ENCODE measurements at places on chromosomes 3 and 15. TPM values are rescaled to one million over a fixed set of nuclear protein-coding genes. Genes with fewer than 3 reads are reported as not detected.

- H3K36me3 ChIP-seq: no peaks in the 10 kb centered on the region
- H3K27ac ChIP-seq: no peak overlapping the region
- no peak for DNase-seq
- no peak overlapping the region for H3K4me3 ChIP-seq
- H3K4me1 ChIP-seq: peaks cover 9% of the 10 kb centered on the region
- H3K27me3 ChIP-seq: no peaks in the 10 kb centered on the region
Observed at GRCh38 chr3:100798012-100798411, 88.7 kb downstream of the TFG start.

DNA sequence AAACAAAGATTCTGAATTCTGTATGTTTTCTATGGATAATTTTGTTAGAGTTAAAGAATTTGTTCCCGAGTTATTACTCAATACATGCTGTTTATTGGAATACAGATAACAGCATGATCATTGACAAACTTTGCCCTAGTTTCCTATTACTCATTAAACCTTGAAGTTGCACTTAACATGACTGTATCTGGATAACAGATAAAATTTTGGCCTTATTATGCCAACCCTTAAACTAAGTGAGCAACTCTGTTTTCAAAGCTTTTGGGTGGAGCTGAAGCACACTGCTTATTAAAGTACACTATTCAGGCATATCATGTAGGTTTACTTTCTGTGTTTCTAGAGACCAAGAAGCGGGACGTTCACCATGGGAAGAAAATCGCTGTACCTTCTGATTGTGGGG, at the start of gene AADAC:
TSS of gene AADAC (plus strand) at position 318 of the 400 bp plus-strand sequence. CDS start at position 365, 47 bp downstream.
- no peaks in the 10 kb centered on the region for H3K36me3 ChIP-seq
- no peaks in the 10 kb centered on the region for H3K4me1 ChIP-seq
- no peak within 1 kb of the TSS for H3K27ac ChIP-seq
- no peak within 1 kb of the TSS for H3K4me3 ChIP-seq
- no peak for DNase-seq

DNA sequence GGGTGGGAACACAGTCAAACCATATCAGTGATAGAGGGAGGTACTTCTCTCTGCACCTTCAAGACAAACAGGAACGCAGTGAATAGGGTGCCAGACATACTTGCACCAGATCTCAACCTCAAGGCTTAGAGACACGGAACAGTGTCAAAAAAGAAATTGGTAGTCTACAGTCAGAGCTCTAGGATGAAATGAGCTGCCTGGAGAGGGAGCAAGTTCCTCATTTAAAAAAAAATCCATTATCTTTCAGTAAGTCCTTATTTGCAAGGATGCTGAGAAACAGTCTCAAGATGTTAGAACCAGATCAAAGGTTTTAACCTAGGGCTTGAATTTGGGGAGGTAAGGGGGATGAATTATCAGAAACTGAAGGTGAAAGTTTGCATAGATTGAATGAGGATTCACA, 20.2 kb upstream of the LMCD1 start:
- no peaks in the 10 kb centered on the region for H3K36me3 ChIP-seq
- peaks cover 34% of the 10 kb centered on the region for H3K4me1 ChIP-seq
- H3K4me3 ChIP-seq: no peak overlapping the region
- no peaks in the 10 kb centered on the region for H3K27me3 ChIP-seq
- no peak overlapping the region for H3K27ac ChIP-seq

- H3K27ac ChIP-seq: no peak overlapping the region
- no peaks in the 10 kb centered on the region for H3K36me3 ChIP-seq
- peaks cover 31% of the 10 kb centered on the region for H3K27me3 ChIP-seq
- peaks cover 7% of the 10 kb centered on the region for H3K4me1 ChIP-seq
- peak; percentile 95 for DNase-seq
Observed at GRCh38 chr15:77870195-77871065, 207.1 kb downstream of the TBC1D2B start.

- no peak overlapping the region for H3K27ac ChIP-seq
- no peaks in the 10 kb centered on the region for H3K27me3 ChIP-seq
- no peak for DNase-seq
- no peak overlapping the region for H3K4me3 ChIP-seq
- H3K36me3 ChIP-seq: no peaks in the 10 kb centered on the region
Observed at GRCh38 chr3:181618260-181618659, 93.5 kb upstream of the SOX2 start.

DNA sequence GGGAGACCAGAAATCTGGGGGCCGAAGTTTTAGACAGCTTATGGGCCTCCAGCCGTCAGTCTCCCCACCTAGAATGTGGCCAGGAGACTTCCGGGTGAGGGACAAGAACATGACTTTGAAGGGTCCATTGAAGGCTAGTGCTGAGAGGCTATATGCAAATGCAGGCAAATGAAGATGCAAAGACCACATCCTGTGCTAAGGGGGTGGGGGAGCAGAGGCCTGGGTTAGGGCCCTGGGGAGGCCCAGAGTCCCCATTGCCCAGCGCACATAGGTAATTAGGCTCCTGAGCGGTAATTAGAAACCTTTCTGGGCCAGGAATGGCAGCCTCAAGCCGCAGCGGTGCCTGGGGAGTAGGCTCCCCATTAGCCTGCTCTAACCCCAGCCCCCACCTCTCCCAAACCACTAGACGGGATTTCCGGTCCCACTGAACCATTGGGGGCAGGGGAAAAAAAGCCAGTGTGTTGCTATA, 6.8 kb downstream of the CSK start:
- no peak overlapping the region for H3K4me3 ChIP-seq
- H3K4me1 ChIP-seq: peaks cover 95% of the 10 kb centered on the region
- no peaks in the 10 kb centered on the region for H3K36me3 ChIP-seq
- no peaks in the 10 kb centered on the region for H3K27me3 ChIP-seq

DNA sequence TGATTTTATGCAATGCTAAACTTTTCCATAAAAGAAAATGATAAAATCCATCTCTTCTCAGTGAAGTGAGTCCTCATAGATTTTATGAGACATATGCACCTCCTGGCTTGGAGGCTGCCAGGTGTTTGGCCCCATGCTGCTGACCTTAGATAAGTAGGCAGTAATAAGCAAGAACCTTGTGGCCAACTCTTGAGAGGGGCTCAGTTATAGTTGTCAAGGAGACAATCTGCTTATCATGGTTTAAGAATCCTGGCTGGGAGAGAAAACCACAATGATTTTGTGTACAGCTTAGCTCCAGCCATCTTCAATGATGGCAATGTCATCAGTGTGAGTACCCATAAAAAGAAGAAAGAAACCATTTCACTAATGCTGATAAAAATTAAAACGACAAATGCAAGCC, 252.1 kb downstream of the CPNE4 start:
- DNase-seq: no peak
- H3K27ac ChIP-seq: no peak overlapping the region
- H3K27me3 ChIP-seq: no peaks in the 10 kb centered on the region
- H3K4me1 ChIP-seq: no peaks in the 10 kb centered on the region
- no peak overlapping the region for H3K4me3 ChIP-seq

GRCh38 chr15:47812470-47812999, 95.2 kb downstream of the SEMA6D start:
- H3K27ac ChIP-seq: no peak overlapping the region
- no peaks in the 10 kb centered on the region for H3K4me1 ChIP-seq
- no peak overlapping the region for H3K4me3 ChIP-seq
- no peaks in the 10 kb centered on the region for H3K27me3 ChIP-seq
- H3K36me3 ChIP-seq: no peaks in the 10 kb centered on the region

DNA sequence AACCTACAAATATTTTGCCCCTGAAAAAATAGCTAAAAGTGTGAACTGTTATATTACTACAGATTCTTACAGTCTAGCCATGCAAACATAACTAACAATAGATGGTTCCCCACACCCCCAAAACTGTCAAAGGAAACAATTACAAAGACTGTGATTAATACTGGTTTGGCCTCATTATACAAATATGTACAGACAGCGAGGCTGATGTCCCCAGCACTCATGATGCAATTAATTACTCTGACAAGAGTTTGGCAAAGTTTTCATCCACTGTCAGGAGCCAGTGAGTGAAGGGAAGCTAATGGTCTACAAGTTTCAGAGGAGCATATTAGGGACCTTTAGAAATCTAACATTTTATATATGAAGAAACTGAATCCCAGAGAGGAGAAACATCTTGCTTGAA, 61.0 kb downstream of the HMG20A start:
- H3K27ac ChIP-seq: no peak overlapping the region
- H3K36me3 ChIP-seq: peaks cover 4% of the 10 kb centered on the region
- no peaks in the 10 kb centered on the region for H3K27me3 ChIP-seq
- no peak for DNase-seq
- peaks cover 43% of the 10 kb centered on the region for H3K4me1 ChIP-seq

GRCh38 chr3:78338405-78338804, 1298.5 kb downstream of the ROBO2 start:
- no peaks in the 10 kb centered on the region for H3K4me1 ChIP-seq
- no peaks in the 10 kb centered on the region for H3K27me3 ChIP-seq
- H3K36me3 ChIP-seq: no peaks in the 10 kb centered on the region
- no peak overlapping the region for H3K4me3 ChIP-seq

GRCh38 chr3:11455956-11456355, 183.8 kb downstream of the ATG7 start:
- H3K27ac ChIP-seq: no peak overlapping the region
- no peaks in the 10 kb centered on the region for H3K27me3 ChIP-seq
- H3K36me3 ChIP-seq: no peaks in the 10 kb centered on the region
- DNase-seq: no peak
- H3K4me3 ChIP-seq: no peak overlapping the region

- no peaks in the 10 kb centered on the region for H3K36me3 ChIP-seq
- H3K4me3 ChIP-seq: no peak overlapping the region
- no peak overlapping the region for H3K27ac ChIP-seq
- H3K4me1 ChIP-seq: no peaks in the 10 kb centered on the region
Observed at GRCh38 chr3:57518276-57518915, 25.7 kb downstream of the DNAH12 start.

GRCh38 chr3:67415511-67415910, 238.9 kb downstream of the SUCLG2 start:
- H3K27ac ChIP-seq: no peak overlapping the region
- H3K4me3 ChIP-seq: no peak overlapping the region
- peaks cover 9% of the 10 kb centered on the region for H3K4me1 ChIP-seq
- H3K36me3 ChIP-seq: no peaks in the 10 kb centered on the region
- H3K27me3 ChIP-seq: no peaks in the 10 kb centered on the region

DNA sequence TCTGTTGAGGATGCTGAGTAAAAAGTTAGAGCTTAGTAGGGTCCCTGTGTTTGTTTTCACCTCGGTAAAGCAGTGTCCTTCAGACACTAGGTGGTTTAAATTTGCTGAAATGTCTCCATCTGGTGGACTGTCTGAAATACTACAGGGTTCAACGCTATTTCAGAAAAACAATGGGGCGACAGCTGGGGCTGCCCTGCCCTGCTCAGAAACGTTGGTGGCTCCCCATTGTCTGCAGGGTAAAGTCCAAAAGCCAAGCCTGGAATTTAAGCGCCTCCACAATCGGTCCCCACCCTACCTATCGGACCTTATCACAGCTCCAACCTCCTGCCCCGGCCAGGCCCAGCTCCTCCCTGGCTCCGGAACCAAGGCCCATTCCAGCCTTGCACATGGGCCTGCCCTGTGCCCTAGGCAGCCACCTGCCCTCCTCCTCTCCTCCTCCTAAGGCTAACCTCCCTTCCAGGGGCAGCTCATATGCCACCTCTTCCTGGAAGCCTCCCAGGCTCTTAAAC, 4.3 kb upstream of the TSEN2 start:
- peaks cover 18% of the 10 kb centered on the region for H3K4me1 ChIP-seq
- no peak for DNase-seq
- H3K27ac ChIP-seq: no peak overlapping the region
- no peak overlapping the region for H3K4me3 ChIP-seq
- H3K36me3 ChIP-seq: no peaks in the 10 kb centered on the region
- no peaks in the 10 kb centered on the region for H3K27me3 ChIP-seq

- no peak for DNase-seq
- H3K4me3 ChIP-seq: no peak overlapping the region
- no peak overlapping the region for H3K27ac ChIP-seq
- H3K27me3 ChIP-seq: no peaks in the 10 kb centered on the region
- no peaks in the 10 kb centered on the region for H3K36me3 ChIP-seq
Observed at GRCh38 chr15:26910715-26911114, 43.9 kb downstream of the GABRA5 start.

GRCh38 chr15:31179693-31180092, 78.2 kb upstream of the TRPM1 start:
- H3K27ac ChIP-seq: no peak overlapping the region
- H3K4me3 ChIP-seq: no peak overlapping the region

DNA sequence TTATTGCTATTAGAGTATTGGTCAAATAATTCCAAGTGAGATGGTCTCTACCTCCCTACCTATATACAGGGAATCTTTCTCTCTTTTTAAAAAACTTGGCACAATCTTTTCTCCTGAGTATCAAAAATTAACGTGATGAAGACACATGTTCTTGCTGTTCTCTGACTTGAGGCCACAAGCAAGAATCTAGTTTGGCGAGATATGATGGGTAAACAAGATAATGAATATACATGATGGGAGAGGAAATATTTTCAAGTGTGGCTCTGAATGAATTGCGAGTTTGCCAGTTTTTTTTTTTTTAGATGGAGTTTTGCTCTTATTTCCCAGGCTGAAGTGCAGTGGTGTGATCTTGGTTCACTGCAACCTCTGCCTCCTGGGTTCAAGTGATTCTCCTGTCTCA, 11.6 kb downstream of the NR1D2 start:
- no peaks in the 10 kb centered on the region for H3K27me3 ChIP-seq
- H3K4me3 ChIP-seq: no peak overlapping the region
- H3K4me1 ChIP-seq: peaks cover 39% of the 10 kb centered on the region
- peaks cover 8% of the 10 kb centered on the region for H3K36me3 ChIP-seq

DNA sequence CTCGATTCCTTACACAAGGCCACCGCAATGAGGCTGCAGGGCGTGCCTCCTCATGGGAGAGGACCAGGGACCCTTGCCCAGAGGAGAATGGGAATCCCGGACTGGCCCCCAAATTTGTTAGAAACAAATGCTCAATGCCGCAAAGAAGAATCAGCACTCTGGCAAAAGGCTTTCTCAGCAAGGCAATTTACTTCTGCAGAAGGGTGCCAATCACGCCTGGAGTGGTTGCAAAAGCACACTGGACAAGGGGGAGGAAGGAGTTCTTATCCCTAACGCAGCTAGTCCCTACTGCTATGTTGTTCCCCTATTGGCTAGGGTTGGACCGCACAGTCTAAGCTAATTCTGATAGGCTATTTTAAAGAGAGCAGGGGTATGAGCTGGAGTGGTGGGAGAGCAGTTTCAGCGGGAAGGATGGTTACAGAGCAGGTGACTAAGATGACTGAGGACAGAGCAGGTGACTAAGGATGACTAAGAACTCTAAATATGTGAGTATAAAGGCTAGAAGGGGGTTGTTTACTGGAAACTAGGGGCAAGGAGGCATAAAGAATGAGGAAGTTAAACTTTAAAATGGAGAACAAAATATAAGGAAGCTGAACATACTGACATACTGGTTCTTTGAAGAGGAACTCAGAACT, 48.5 kb downstream of the KATNBL1 start:
- no peak for DNase-seq
- no peak overlapping the region for H3K27ac ChIP-seq
- no peak overlapping the region for H3K4me3 ChIP-seq
- H3K27me3 ChIP-seq: no peaks in the 10 kb centered on the region
- no peaks in the 10 kb centered on the region for H3K4me1 ChIP-seq
- peaks cover 19% of the 10 kb centered on the region for H3K36me3 ChIP-seq

Gene SIN3A
- 38.2 TPM for total RNA-seq

Gene DUOX1
- total RNA-seq: 0.58 TPM

Gene CHDH
- total RNA-seq: 0.42 TPM

Gene CCR8
- not detected for total RNA-seq

Gene CHRM5
- not detected for total RNA-seq

Gene NPAP1
- total RNA-seq: not detected

Gene TRH
- total RNA-seq: not detected

Gene WDR5B
- 3.3 TPM for total RNA-seq

Gene AMOTL2
- total RNA-seq: 111 TPM
